ENCODE measurements at places on chromosomes 4 and X. TPM values are rescaled to one million over a fixed set of nuclear protein-coding genes. Genes with fewer than 3 reads are reported as not detected.

The BLOC1S4 gene
- total RNA-seq = 15.3 TPM

The NEIL3 gene
- 7.5 TPM for total RNA-seq

The TRIM61 gene
- total RNA-seq = not detected

The RENBP gene
- total RNA-seq = not detected

The RPS3A gene
- total RNA-seq = 1,463 TPM

The TLR10 gene
- total RNA-seq = not detected

The MMGT1 gene
- total RNA-seq = 24.2 TPM

Data from mammary epithelial cell (primary cell).